ENCODE measurements at places on chromosomes 5 and 9.

DNA sequence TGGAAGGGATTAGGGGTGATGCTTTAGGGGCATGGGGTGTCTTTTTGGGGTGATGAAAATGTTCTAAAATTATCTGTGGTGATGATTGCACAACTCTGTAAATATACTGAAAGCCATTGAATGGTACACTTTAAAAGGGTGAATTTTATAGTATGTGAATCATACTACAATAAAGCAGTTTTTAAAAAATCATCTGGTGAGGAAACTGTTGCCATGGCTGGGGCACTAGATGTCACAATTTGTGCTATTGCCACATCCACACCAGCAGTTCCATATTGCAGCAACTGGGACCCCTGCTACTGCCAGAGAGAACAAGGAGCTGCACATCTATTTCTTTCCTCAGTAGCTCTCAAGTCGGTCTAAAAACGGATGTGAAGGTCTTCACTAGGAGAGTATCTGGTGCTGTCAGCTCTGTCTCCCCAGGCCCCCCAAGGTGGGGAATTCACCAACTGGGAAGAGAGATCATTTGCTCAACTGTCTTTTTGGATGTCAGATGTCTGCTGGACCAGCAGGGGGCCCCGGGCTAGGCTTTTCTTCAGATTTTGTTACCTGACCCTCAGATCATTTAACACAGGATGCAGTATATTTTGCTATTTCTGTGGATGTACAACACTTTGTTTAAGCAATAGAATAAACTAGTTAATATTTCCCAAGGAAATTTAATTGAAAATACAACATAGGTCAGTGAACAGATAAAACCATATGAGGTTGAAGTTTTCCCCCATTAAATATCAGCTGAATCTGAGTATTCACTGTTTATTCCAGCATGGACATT, 13.2 kb downstream of the CMYA5 start:
- peak; percentile 38 for DNase-seq

DNA sequence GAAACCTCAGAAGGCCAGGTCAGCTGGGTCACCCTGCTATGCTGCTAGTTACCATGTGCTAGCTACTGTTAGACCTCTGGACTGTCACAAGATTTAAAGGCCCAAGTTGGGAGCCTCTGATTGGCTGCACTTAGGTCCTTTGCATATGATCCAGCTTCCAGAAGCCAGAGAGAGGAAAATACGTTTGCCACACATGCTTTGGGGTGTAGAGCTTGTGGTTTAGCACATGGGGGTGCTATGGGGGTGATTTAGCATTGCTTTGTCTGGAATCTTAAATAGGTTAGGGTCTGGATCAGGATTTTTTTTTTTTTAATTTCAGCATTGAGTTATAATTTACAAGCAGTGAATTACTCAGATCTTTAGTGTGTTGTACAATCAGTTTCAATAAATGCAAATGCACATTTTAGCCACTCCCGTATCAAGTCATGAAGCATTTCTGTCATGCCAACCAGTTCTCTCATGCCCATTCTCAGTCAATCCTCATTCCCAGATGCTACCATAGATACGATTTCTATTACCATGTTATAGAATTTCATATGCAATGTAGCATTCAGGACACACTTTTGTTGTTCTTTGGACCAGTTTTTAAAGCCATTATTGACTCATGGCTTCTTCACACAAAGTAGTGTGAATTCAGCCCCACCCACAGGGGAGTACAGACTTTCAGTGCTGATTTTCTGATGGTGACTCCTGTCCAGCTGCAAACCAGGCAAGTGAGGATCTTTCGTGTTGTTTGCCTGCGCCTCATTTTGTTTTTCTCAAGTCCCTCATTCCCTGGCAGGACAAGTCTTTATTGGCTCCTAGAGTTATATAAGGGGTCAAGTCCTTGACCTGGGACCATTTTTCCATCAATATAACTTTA, 250.4 kb downstream of the LRRC70 start:
- no peak for DNase-seq

DNA sequence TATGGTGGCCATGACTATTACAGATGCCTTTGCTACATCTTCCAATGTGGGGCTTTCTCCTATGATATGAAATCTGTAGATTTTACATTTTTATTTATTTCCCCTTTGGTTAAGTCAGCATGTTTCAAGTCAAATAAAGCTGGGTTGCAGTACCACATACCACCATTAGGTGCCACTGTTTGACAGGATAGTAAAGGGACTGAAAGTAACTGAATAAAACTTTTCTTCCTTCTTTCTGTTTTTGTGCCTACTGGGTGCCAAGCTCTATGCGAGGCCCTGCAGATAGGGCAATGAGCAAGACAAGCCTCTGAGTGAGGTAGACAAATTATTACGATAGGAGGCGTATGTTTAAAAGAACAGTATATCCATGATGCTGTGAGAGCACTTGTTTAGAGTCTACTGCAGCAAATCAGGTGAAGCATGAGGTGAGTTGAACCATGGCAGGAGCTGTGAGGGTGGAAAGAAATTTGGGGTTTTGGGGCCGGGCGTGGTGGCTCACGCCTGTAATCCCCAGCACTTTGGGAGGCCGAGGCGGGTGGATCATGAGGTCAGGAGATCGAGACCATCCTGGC, 64.8 kb downstream of the GDNF start:
- peak; percentile 37 for DNase-seq

DNA sequence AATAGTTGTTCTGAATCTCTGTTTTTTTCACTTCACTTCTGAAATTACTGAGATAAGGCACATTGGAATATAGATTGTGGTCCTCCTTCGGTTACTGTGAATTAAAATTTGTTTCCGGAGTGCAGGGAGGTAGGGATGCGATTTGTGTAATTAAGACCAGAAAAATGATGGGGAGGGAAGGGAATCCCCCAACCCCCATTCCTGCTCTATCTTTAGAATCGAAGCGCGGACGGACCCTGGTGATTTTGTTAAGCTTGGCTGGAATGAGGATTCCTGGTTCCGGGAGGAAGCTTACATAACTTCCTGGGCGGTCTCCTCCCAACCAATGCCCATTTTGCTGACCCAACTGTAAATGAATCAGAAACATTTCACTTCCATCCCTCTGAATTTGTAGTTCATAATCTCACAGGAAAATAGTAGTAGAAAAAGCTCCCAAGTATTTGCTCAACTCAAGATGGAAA, 220.1 kb upstream of the MSX2 start:
- no peak for DNase-seq

DNA sequence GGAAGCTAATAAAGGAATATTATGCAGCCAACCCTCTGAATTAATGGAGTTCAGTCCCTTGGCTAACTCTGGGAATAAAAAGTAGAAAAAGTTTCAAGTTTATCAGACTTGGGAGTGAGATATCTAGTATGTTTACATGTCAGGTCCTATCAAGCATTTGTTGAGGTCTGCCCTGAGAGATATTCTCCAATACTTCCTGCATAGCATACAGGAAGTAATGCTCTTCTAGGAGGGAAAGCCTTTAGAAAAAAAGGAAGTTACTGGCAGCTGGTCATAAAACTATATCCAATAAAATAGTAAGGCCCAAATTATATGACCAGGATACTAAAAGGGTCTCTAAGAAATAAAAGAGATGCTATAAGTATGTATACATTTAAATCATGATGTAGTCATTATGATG, 594.1 kb upstream of the FTMT start:
- DNase-seq = no peak

- no peak for DNase-seq
Observed at GRCh38 chr5:169563369-169563768, 20.2 kb upstream of the SPDL1 start.

- DNase-seq = no peak
Observed at GRCh38 chr5:33341351-33341750, 99.4 kb upstream of the TARS1 start.

DNA sequence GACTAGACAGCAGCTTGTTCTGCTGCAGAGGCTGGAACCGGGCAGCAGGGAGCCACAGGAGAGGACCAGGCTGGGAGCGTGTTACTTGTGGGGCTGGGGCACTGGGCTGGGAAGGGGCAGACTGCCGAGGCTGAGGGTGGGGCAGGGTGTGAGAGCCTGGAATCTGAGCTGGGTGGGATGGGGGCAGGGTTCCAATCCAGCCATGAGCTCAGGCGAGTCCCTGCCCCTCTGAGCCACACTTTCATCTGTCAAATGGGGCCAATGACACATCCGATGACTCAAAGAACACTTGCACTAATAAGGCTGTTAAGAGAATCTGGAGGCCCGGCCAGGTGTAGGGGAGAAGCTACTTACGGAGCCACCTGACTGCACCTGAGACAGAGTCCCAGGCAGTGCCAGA, 18.7 kb upstream of the WDR38 start:
- peak; percentile 72 for DNase-seq

GRCh38 chr5:159337016-159337955, 7.0 kb upstream of the IL12B start:
- peak; percentile 82 for DNase-seq

GRCh38 chr9:87713988-87714330, 12.0 kb upstream of the CTSL start:
- no peak for DNase-seq

DNA sequence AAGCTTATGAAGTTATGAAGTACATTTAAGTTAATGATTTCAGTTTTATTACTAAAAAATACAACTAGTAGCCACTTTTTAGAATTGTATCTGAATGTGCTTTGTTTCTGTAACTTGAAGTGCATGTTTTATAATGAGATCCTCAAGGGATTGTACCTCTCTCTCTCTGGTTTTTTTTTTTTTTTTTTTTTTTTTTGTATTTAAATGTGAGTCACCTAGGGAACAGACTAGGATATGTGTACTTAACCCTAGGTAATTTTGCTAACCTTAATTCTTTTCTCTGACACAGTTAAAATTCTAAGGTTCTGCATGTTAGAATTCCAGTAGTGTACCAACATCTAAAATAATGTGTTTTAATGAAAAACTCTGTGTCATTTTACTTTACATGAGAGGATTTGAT, 59.5 kb downstream of the CDC42SE2 start:
- no peak for DNase-seq

DNA sequence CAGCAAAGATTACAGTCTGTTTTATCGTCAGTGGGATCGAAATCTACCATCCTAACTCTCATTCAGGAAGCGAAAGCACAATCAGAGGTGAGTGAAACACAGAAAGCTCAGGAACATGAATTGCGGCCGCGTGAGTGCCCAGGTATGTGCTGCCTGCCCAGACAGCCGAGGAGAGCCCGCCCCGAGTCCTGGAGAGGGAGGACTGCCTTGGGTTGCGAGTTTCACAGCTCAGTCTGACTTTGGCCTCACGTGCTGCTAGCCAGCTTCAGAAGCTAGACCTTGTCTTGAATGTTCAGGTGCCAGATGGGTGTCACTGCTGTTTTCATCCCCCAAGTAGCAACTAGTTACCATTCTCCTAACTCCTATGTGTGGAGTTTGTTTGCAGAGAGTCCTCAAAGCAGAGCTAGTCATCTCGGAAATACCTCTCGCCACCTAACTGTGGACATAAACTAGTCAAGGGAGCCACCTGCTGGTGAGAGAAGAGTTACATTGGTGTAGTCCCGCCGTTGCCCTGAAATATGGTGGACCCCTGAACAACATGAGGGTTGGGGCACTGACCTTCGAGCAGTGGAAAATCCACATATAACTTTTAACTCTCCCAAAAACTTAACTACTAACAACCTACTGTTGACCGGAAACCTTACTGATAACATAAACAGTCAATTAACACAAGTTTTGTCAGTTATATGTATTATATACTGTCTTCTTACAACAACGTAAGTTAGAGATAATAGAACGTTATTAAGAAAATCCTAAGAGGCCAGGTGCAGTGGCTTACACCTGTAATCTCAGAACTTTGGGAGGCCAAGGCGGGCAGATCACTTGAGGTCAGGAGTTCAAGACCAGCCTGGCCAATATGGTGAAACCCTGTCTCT, 80.9 kb downstream of the GOLPH3 start:
- DNase-seq = peak; percentile 72

- DNase-seq = no peak
Observed at GRCh38 chr5:168991311-168991710, 309.6 kb downstream of the SLIT3 start.

DNA sequence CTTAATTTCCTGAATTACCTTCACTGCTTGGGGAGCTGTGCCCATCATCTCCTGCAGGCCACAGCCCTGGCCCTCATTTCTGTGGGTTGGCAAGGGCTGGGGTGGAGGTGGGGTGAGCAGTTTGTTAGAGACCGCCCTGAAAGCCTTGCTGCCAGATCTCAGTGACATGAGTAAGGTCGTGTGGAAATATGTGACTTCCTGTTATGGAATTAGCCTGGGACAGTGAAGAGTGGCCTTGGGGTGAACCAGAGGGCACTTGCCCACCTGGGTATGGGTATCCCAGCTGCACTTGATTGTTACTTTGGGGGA, 2.5 kb upstream of the HNRNPAB start:
- no peak for DNase-seq

GRCh38 chr5:95725937-95726810, 5.0 kb upstream of the RHOBTB3 start:
- peak; percentile 85 for DNase-seq

DNA sequence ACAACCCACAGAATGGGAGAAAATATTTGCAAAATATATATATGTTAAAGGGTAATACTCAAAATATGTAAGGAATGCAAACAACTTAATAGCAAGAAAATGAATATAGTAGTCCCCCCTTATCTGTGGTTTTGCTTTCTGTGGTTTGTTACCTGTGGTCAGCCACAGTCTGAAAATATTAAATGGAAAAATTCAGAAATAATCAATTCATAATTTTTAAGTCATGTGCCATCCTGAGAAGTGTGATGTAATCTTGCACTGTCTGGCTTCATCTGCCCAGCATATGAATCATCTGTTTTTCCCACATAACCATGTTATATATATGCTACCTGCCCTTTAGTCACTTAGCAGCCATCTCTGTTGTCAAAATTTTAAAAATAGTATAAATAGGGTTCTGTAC, 11.7 kb downstream of the CER1 start:
- DNase-seq = peak; percentile 67

GRCh38 chr9:21679432-21679831, 123.0 kb upstream of the MTAP start:
- peak; percentile 40 for DNase-seq

DNA sequence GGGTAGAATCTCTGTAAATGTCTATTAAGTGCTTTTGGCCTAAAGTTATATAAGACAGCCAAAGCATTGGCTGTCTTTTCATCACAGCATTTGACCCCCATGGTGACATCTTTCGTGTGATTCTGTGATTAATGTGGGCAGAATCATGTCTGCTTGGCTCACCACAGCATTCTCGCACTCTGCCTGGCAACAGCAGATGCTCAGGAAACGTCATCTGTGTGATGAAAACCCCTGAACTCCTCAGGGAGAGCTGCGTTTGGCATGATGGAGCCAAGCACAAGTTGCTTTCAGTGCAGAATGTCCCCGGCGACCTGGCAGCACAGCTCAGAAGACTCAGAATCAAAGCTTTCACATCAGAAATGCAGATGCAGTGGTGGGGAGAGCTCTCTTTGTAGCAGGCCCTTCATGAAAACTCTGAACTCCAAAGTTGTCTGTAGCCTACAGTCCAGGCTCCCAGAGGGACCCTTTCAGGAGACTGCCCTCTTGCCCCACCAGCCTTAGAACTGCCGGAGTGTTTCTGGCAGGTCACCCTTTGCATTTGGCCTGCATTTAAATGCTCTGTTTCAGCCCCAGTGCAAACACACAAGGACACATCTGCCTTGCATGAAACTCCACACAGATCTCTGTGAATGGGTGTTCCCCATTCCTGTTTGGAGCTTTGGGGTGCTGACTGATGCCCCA, 155.6 kb upstream of the PANK3 start:
- DNase-seq = peak; percentile 67
